ENCODE measurements at places on chromosomes 4 and X.

- DNase-seq, result no peak
Measured at GRCh38 chr4:3675251-3676115, 90.7 kb upstream of the ADRA2C start.

GRCh38 chrX:54495814-54496516, at the start of gene FGD1:
TSS of gene FGD1 (minus strand) at chrX:54496234. CDS start at chrX:54495432, 802 bp downstream.
- DNase-seq, result no peak

DNA sequence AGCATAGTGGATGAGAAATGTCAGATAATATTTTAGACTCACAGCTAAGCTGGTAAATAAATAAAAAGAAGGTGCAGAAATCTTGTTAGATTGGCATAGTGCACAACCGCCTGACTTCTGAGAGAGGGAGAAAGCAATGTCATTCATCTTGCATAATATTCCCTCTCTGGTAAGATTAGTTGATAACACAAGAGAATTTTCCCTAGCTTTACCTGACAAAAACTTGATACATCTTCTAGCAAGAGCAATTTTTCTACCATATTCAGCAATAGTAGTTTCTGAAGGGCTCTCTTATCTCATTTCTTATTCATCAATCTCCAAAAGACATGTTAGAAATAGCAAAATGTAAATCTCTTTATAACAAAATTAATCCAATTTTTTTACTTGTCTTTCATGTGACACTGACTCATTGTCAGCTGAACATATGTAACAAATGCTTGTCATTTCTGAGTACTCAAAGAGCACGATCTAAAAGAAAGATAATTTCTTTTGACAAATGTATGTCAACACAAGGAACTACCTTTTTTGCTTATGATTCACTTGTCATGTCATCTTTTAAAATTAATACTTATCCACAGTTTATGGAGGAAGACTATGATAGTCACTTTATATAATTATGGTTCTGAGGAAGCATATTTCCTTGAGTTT, 240.0 kb downstream of the ARAP2 start:
- no peak for DNase-seq

GRCh38 chr4:66023061-66023460, 352.8 kb upstream of the EPHA5 start:
- DNase-seq, result no peak

GRCh38 chrX:111811831-111812230, 64.2 kb upstream of the TRPC5OS start:
- DNase-seq, result no peak

DNA sequence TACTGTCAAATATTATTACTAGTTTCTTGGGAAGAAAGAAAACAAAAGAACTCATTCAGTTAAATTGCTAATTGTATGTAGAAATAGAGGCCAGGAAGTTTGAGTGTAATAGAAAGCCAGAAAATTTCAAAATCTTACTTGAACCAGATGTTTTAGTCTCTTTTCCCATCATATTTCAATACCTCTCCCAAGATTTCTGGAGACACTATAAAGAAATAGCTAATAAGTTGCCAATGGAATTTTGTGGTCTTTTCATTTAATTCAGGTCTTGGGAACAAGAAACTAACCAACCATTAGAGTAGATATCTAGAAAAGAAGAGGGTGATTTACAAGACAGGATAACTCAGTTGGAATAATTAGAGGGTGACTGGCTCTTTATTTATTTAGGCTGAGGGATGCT, 112.2 kb downstream of the AGTR2 start:
- no peak for DNase-seq

- no peak for DNase-seq
Measured at GRCh38 chr4:2836391-2836859, 7.2 kb upstream of the ADD1 start.

DNA sequence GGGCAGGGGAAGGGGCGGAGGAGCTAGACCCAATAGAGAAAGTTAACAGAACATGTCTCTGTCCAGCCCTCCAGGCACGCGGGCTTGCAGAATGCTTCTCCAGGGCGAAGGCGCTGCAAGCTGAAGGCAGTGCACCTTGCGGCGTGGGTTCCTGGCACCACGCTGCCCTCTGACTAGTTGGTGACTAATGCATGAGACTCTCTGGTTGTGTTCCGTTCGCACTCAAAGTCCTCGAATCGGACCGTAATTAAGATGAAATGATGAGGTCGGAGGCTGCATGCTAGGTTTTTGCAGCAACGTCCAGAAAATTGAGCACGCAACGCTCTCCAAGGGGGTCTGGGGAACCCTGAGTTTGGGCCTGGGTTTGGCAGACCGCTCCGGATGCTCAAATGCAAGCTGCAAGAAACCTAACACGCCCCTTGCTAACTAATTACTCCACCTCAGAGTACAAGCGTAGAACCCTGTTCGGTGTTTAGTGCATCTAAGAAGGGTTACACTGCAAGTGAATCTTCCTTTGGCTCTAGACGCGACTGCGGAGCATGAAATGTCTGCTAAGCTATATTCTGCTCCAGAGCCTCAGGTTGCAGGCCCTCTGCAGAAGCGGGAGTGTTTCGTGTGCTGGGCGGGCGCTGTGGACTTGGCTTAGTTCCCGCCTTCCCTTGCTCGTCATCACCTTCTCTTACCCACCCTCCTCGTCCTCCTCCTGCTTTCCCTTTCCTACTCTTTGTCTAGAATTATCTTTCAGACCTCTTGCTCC, 57.1 kb upstream of the NKAP start:
- DNase-seq, result no peak

Measured in stimulated activated CD4-positive, alpha-beta T cell treated with anti-CD3 and anti-CD28 coated beads, Interleukin-1b, Interleukin-23, amount 100 ng/mL, for 1 hour (primary cell).